ENCODE measurements at places on chromosomes 3 and 15.

GRCh38 chr3:149395107-149396089 lies 17.9 kb upstream of the TM4SF1 start:
- no peak for DNase-seq

- DNase-seq, result no peak
Measured at GRCh38 chr15:101059381-101060341, 140.5 kb downstream of the LRRK1 start.

DNA sequence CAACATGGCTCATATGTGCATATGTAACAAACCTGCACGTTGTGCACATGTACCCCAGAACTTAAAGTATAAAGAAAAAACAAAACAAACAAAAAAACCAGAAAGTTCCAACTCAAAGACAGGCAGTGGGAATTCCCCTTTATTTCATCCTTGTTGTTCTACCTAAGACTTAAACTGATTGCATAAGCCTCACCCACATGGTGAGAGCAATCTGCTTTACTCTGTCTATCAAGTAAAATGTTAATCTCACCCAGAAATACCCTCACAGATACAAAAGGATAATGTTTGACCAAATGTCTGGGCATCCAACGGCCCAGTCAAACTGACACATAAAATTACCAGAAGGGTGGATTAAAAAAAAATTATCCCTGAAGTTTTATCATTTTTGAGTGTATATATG lies 190.9 kb upstream of the PLSCR5 start:
- DNase-seq, result no peak

GRCh38 chr3:159626598-159626997 lies 362.0 kb upstream of the IL12A start:
- no peak for DNase-seq

Measured in common myeloid progenitor, CD34-positive (primary cell).